Fibroblast of the conjunctiva (primary cell): ENCODE measurements at places on chromosomes 12 and 14.

GRCh38 chr12:68521321-68521839, 89.3 kb upstream of the RAP1B start:
- peak; percentile 47 for DNase-seq

GRCh38 chr12:52741375-52742195, 35.6 kb downstream of the KRT76 start:
- no peak for DNase-seq

- DNase-seq: no peak
Measured at GRCh38 chr14:23173031-23173430, 10.4 kb downstream of the SLC7A8 start.

DNA sequence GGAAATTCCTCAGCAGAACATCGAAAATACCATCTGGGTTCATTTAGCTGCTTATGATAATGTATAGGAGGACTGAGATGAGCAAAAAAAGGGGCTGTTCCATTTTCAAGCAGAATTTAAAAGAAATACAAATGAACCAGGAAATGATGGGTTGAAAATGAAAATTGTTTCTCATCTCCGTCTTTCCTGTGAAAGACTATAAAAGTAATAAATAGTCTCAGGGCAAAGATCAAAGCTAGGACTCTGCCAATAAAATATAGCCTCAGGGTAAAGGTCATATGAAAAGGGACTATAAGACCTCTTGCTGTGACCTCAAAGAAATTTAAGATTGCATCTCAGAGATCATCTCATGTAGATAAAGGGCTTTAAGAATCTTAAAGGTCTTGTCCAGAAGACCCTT, 478.0 kb downstream of the BTG1 start:
- no peak for DNase-seq

DNA sequence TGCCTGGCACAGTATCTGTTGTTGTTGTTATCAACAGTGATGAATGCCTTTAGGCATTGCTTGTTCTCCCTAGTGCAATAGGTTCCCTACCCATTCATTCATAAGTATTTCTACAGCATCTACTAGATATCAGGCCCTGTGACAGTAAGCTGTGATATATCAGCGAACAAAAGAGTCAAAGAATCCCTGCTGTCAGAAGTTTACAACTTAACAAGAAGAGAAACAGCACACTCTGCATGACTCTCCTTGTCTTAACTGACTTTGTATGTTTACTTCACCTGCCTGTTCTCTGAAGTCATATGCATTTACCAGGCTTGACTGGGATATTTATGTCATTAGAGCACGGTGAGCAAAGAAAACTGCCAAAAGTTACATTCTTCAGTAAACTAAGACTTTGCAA, 452.2 kb upstream of the RPL10L start:
- DNase-seq: no peak

DNA sequence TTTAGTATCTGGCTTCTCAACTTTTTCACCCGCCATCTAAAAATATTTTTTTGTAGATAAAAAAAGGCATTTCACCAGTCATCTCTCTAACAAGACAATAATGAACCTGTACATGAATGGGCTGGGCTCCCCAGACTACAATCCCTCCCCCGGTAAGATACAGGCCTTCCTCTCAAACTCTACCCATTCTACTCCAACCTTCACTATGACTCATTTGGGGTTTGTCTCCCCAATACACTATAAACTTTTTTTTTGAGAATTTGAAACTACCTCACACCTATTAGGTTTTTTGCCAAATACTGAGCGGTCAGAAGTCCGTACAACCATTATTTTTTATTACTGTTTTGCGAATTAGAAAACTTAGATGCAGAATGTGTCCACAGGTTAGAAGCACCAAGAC, 784 bp downstream of the RPL6 start:
- DNase-seq: no peak

GRCh38 chr12:46818642-46819041, 7.2 kb downstream of the SLC38A4 start:
- no peak for DNase-seq

- DNase-seq: no peak
Measured at GRCh38 chr14:100994082-100994481, 90.6 kb upstream of the RTL1 start.

DNA sequence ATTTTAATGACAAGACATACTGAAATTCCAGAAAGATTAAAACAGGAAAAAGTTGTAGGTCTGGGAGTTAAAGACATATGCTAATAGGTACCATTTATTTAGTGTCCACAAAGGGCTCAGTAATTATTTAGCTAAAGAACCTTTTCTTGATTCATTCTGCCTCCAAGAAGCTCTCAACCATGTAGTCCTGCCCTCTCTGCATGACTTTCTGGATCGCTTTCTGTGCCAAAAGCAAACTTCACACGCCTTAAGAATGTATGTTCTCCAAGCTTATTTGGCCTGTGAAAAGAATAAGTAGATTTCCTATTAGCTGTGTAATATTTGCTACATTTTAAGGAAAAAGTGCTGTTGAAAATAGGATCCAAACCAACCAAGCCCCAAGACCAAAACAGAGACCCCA, 291.7 kb downstream of the C12orf75 start:
- no peak for DNase-seq

- no peak for DNase-seq
Measured at GRCh38 chr12:9134981-9135628, 19.4 kb upstream of the A2M start.

GRCh38 chr12:9651265-9651729, 18.2 kb upstream of the CLEC2D start:
- DNase-seq: no peak

DNA sequence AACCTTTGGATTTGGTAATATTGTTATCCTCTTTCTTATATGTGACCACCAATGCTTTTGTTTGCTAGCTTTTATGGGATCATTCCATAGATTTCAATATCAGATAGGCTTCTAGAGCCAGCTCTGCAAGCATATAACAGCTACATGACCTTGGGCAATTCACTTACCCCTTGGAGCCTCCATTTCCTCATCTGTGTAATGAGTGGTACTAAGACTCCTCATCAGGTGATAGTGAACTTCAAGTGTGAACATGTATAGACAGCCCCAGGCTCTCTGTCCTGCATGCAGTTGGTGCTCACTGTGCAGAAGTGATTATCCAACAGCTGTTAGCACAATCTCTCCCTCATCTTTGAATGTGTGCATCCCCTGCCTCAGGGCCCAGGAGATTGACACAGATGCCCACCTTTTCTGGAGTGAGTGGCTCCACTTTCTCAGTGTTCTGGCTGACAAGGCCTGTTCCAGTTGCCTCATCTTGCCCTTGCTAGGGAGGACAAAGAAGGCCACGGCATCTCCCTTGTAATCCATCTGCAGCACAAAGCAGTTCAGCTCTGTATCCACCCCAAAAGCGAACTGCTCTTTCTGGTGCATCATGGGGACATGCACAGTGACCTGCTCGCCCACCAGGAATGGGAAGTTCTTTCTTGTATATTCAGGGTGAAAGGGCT, 9.2 kb downstream of the SERPINA9 start:
- DNase-seq: no peak

DNA sequence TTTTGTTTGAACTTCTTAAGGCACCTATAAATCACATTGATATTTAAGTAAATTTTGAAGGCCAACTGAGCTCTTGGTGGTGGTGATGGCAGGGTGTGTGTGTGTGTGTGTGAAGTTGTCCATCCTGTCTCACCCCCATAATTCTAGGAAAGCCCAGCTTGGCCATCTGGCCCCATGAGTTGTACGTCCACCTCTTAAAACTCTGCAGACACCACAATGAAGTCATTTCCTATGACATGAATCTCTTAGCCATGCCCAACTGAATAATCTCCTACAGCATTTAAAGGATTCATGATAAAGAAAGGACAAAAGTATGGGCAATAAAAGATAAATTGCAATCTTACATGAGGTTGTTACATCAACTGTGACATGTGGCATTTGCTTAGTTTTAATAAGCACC, 123.4 kb downstream of the TTC7B start:
- DNase-seq: no peak

- peak; percentile 50 for DNase-seq
Measured at GRCh38 chr12:104656921-104657320, 200.2 kb downstream of the CHST11 start.

DNA sequence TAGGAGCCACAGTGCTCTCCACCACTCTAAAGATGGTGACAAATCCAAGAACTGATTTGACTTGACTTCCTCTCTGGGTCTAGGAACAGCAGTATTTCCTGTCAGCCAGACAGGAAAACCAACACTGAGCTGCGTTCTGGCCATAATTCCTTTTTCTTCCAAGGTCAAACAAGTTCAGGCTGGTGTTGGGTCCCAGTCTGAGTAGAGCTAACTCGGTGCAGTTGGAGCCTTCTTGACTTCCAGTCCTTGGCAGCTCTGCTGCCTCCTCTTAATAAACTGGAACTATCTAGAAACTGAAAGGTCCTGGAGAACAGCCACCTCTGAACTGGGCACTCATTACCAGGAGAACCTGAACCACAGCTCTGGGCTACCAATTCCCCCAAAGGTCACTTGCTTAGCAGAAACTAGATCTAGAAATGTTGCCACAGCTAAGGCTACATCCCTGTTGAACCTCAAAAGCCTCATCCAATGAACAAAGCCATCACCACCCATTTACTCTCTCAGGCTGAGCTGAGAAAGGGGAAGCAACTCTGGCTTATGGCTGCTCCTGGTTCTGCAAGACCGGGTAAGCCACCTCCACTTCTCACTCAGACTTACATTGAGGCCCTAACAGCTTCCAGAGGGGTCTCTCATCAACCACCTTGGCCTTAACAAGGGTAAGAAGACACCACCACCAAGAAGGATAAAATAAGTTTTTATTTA, 27.7 kb downstream of the MAX start:
- no peak for DNase-seq

DNA sequence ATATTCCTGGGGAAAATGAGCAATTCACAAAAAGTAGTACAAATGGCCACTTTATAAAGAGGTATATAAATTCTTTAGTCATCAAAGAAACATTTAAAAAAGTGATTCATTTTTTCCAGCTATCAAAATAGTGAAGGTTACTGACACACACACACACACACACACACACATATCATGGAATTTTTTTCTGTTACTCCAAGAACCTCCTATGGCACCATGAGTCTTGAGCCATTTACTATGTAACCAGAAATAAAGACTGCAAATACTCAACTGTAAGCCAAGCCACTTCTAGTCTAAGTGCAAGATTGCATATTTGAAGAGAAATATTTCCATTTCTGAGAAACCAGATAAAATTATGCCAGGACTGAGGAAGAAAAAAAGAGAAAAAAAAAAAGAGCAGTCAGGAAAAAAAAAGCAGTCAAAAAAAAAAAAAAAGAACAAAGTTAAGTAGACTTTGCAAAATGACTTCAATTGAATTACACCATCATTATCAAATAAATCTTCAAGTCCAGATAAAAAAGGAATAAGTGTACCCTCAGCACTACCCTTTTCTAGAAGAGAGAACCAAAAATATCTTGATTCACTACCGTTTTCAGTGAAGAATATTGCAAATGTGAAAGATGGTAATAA, 275.7 kb downstream of the DAD1 start:
- no peak for DNase-seq

DNA sequence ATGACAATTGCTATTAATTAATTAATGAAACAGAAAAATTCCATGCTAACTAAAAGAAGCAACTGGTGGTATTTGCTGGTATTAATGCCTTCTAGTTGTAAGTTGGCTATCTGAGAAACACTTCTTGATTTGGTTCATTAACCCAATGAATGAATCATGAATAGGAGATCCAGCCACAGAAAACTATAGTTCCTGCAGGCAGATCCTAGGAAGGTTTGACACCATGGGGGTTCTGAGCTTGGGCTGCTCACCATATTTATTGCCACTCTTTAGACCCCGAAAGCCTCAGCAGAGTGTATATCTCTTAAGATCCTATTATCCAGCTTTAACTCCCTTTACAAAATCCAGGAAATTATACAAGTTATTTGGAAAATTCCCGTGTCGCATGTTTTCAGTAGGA, 81.4 kb upstream of the REP15 start:
- DNase-seq: no peak

GRCh38 chr12:130434560-130434959, 96.9 kb downstream of the PIWIL1 start:
- DNase-seq: no peak
